ENCODE measurements at places on chromosomes 4 and X.
A peak's percentile ranks its signal among the peaks of the same experiment; 100 is the strongest.

- no peak for DNase-seq
Measured at GRCh38 chrX:131239057-131239456, 50.0 kb downstream of the IGSF1 start.

DNA sequence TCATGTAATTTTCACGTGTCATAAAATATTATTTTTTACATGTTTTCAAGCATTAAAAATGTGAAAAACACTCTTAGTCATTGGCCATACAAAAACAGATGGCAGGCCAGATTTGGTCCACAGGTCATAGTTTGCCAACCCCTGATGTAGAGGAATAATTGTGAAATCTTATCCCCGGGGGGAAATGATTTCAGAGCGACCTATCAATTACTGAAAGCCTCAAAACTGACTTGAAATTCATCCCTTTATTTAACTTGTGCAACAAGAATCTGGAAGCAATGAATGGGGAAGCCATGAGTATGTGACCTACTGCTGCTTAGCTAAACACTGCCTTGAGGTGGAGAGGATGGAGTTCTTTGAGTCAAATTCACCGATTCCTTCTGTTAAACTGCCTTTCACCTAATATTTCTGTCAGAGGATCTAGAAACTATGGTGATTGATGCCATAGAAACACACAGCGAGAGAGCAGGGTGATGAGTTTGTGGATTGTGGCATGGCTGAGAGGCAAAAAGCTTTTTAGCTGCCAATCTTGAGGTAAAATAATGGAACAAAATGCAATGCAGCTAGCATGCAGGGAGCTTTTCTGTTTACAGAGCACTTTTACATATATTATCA lies 30.3 kb upstream of the BRS3 start:
- DNase-seq = no peak

DNA sequence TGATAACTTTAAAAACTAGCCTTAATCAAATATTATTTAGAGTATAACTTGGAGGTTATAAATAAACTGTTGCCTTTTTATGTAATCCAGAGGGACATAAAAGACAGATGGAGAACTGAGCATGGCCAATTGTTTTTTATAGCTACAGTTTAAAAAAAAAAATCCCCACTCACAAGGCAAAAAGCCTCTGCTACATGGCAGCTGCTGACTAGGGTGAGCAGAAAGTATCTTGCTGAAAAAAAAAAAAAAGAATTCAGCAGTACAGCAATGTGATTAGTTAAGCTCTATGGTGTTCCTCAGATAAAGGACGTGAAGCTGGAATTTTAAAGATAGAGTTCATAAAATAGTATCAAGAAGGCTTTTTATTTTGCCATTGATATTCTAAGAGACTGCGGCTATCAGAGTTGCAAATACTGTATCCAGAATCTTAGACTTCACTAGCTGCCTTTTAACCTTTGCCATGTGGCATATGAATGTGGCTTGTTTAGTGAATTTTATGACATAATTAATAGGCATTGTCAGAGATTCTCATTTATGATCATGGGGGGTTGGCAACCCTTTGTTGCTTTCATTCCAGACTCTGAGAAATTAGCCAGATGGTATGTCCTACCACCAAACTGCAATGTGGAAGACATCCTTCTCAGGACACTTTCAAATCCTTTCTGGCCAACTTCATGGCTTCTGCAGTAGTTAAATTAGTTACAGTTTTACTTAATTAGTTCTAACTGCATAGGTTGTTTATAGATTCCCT lies 498.0 kb downstream of the STPG2 start:
- no peak for DNase-seq

DNA sequence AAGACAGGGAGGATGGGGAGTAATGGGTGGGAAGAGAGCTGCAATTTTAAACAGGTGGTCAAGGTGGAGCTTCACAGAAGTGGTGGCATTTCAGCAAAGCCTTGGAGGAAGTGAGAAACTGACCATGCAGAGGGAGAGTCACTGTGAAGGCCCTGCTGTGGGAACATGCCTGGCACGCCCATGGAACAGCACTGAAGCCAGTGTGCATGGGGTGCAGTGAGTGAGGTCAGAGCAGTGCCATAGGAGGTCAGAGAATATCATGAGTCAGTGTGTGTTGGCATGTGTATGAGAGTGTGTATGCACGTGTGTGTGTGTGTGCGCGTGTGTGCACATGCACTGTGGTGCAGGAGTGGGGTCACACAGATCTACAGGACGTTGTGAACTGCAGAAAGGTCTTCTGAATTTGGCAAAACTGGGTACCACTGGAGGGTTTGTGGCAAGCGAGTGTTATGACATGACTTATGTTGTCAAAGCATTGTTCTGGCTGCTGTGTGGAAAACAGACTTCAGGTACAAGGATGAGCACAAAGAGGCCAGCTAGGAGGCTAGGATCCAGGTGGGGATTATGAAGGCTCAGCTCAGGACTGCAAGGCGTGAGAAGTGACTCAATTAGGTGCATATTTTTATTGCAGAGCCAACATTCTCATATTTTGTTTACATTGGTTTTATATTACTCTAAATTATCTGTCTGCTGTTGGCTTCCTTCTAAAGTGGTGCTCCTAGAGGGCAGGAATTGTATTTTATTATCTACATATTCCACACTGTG lies 34.0 kb downstream of the ZNF827 start:
- no peak for DNase-seq

DNA sequence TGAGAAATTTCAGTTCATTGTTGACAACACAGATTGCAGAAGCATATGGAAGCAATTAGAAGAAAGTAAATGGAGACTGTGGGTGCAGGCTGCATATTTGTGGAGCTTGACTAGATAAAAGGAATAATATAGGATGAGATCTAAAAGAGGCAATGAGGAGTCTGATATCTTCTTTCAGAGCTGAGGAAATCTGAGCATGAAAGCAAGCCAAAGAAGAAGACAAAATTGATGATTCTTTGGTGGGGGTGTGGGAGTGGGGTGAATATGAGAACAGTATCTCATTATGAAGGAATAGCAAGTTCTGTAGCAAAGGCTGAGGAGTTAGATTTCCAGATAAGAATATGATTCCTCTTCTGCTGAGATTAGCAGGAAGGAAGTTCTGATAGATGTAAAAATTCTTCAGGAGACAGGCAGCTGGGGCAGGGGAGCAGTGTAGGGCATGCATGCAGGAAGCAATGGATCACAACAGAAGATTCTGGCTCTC lies 6.1 kb upstream of the PDHA2 start:
- DNase-seq = no peak

DNA sequence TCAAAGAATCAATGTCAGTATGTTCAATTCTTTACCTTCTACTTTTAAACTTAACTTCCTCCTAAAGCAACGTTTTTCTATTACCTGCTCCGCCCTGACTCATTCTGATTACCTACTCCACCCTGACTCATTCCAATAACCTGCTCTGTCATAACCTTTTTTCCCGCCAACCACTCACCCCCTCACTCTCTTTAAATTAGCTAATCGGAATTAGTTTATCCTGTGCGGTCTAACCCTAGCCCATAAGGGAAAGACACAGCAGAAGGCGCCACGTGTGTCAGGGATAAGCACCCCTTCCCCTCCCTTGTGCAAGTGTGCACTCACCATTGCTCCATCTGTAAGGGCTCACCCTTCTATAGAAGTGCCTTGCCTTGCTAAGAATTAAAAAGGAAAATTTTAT lies 64.4 kb downstream of the EIF4E start:
- DNase-seq = peak; percentile 29

DNA sequence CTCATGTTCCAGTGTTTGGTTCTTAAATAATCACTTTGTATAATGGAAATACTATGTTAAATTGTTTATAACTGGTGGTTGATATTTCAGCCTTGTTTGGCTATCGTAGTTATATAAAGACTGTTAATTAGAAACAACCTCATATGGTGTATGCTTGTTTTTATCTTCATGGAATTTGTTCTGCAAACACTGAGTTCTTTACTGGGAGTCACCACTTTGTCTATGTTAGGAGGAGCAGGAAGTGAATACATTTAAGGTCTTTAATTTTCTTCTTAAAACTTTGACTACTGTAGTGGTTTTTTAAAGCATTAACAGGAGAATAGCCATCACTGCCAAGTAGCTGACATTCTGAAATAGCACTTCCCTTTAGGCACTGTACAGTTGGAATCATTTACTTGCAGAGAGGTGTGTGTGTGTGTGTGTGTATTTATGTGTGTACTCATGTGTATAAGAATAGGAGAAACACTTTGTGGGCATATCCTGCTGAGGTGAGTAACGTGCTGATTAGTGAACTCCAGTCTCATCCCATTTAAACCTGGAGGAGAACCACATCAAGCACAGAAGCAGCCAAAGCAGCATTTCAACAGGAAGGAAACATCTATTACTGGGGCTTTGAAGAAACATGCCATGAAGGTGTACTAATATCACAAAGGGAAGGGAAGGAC lies 37.8 kb downstream of the TET2 start:
- DNase-seq = no peak

Data from activated T-cell treated with anti-CD3 and anti-CD28 coated beads, Interleukin-2, amount 50 U/mL, for 48 hours (primary cell).